Glomerular endothelial cell (primary cell): ENCODE measurements at places on chromosomes 3 and 15. TPM values are rescaled to one million over a fixed set of nuclear protein-coding genes. Genes with fewer than 3 reads are reported as not detected.

Gene GOLGA6L7
- not detected in 2 replicates for total RNA-seq

Gene GXYLT2
- total RNA-seq: 2.7 and 4.8 TPM in 2 replicates

DNA sequence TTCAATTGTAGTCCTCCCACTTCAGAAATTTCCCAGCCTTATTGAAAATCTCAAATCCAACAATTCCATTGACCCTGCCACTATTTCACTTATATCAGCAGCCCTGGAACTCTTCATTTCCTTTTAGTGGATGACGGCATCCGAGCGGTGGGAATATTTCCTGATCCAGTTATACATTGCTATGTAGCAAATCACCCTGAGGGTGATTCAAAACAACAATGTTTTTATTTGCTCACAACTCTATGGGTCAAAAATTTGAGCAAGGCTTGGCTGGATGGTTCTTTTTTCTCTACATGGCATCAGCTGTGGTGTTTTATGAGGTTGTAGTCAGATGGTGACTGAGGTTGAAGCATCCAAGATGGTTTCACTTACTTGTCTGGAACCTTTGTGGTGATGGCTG, 70.5 kb downstream of the CHST2 start:
- no peak for DNase-seq

GRCh38 chr3:127011270-127011992, 28.5 kb downstream of the PLXNA1 start:
- no peak for DNase-seq

DNA sequence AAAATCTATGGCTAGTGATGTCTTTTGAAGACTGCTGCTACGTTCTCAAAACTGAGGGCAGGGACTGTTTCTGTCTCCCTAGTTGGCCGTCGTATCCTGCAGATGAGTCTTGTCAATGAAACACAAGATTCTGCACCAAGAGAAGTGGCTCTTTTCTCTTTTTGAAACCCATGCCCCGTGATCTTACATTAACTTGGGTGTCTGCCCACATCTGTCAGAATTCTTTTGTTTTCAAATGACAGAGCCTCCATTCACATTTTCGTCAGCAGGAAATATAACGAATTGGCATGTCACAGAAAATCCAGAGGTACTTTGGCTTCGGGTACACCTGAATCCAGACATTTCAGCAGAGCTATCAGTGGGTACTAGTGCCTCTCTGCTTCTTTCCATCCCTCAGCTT, 331.3 kb upstream of the PROK2 start:
- DNase-seq: no peak

DNA sequence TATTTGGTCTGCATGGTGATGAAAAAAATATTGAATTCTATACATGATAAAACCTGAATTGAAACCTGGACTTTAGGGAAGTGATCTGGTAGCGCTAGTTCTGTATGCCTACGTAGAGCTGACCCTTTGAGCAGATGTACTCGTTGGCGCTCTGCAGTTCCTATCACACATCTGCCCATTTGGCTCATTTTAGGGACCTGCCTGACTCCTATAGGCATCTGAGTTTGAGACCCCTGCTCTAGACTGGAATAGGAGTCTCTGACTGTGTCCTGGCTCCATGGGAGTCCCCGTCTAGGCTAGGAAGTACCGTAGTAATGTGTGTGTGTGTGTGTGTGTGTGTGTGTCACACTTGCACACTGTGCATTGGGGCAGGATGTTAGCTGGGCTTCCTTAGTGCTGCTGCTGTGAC, 21.2 kb downstream of the STARD5 start:
- no peak for DNase-seq

GRCh38 chr3:116127464-116127863, 317.8 kb downstream of the LSAMP start:
- no peak for DNase-seq

DNA sequence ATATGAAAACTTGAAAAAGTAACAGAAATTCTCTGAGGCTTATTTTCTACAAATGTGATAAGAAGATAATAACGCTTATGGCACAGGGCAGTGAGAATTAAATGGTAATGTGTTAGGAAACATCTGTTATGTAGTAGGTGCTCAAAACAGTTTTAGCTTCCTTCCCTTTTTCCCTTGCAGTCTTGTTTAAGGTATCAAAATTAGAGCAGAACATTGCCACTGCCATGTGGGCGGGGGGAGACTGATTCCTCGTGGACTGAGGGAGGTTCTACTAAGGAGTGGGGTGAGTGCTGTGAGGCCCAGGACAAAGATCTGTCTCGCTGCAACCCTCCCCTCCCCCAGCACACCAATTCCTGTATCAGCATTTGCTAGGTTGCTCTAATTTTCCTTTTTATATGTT, 702.4 kb downstream of the TUSC7 start:
- no peak for DNase-seq

DNA sequence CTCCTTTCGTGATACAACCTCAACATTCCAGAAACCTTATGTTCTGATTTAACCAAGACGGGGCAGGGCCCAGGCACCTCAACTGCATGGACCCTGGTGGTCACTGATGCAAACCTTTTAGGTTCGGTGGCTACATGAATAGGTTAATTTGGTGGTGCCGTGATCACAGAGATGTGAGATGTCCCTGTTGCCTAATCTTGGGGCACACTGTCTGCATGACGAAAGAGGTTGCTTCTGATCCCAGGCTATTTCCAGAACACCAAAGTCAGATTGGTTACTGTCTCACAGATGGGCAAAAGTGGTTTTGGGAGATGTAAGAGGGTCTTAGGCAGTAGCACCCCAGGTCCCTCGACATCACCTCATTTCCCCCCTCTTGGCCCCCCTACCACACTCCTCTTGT, 4.0 kb upstream of the CCR1 start:
- DNase-seq: no peak

GRCh38 chr3:38154033-38154494, 11.3 kb upstream of the OXSR1 start:
- DNase-seq: no peak

DNA sequence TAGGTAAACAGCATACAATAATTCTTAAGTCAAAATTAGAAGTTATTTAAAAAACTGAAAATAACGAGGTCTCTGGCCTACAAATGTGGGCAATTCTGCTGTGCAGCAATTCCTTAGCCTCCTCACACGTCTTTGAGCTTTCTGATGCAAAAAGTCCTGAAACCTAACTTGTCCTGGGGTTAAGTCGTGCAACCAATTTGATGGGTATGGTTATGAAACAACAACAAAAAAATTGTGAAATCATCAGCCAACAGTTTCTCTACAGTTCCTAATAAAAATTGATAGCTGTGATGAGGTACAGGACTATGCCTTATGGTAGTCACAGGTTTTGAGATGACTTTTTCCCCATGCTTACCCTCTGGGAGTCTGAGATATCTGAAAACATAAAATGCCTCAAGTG, 6.5 kb upstream of the GLB1 start:
- no peak for DNase-seq

GRCh38 chr3:157541506-157542236, 38.5 kb upstream of the VEPH1 start:
- no peak for DNase-seq

DNA sequence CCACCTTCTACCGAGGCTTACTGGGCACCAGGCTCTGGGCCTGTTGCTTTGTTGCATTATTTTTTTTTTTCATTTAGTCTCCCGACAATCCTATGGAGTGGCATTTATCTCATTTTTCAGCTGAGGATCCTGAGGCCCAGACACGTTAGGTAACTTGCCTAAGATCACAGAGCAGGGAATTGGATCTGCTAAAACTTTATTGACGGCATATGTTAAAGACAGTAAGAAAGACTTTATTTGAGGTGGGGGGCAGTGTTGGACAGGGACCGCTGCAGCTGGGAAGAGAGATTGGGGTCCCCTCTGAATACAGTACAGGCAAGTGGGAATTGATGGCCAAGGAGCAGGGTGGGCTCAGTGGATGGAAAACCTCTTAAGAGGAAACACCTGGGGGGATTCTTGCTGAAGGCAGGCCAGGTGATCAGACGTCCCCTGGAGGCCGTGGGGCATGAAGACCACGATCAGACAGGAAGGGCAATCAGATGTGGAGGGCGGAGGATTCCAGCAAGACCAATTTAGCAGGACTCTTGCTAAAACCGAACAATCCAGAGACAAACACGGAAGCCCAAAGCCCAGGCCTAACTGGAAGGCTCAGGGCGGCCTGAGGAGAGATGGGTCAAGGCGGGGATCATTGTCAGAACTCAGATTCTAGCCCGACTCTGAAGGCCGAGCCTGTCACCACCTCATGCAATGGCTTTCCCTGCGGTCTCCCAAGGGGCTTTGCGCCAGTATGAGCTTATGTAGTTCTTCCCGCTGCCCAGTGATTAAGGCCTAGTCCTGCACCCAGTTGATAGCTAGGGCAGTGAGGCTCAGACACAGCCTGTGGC, 53.7 kb downstream of the RGMA start:
- DNase-seq: no peak

DNA sequence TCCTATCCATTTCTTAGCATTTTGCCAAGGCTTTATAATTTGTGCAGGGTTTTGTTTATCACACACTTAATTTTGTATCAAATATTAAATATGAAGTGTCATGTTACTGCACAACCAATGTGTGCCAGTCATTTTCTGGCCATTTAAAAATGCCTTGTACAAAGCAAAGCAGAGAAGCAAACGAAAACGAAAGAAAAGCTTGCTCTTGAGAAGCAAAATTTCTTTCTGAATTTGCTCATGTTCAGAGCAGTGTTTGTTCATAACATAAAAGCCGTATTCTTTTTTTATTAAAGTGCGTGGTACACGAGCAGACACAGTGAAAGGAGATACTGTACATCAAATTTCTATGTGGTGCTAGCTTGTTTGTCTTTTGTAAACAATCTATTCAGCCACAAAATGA, 792.6 kb downstream of the NAALADL2 start:
- no peak for DNase-seq
